ENCODE measurements at places on chromosomes 4 and X. TPM values are rescaled to one million over a fixed set of nuclear protein-coding genes. Genes with fewer than 3 reads are reported as not detected.

GRCh38 chr4:167221084-167221483, 13.2 kb downstream of the SPOCK3 start:
- no peak for DNase-seq

GRCh38 chr4:6419452-6420028, 52.9 kb downstream of the PPP2R2C start:
- DNase-seq, result no peak

GRCh38 chr4:26235500-26235899, 85.3 kb upstream of the RBPJ start:
- peak; percentile 47 for DNase-seq

DNA sequence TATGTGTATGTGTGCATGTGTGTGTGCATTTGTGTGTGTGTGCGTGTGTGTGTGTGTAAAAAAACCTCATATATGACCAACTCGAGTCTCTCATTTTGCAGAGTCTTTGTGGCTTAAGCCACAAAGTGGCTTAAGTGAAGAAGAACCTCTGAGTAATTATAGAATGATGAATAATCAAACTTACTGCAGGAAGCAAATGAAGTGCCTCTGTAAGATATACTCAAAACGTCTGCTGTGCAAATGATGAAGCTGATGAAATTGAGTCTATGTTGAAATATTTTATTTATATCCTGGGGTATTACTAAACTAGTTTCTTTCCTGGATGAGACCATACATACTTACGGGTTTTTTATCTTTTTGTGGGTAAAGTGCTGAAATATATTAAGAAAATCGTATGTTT, 1198.7 kb downstream of the PCDH7 start:
- DNase-seq, result peak; percentile 56

DNA sequence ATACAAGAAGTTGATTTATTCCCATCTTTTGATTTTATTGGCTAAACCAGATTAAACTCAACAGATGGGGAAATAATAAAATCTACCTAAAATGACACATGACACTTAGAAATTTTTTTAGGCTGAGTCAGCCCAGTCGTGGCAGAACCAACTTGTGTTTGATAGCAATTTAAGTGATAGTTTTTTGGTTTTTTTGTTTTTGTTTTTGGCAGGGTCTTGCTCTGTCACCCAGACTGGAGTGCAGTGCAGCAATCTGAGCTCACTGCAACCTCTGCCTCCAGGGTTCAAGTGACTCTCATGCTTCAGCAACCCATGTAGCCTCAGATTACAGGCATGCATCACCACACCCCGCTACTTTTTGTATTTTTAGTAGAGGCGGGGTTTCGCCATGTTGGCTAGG, 370.3 kb upstream of the NOCT start:
- peak; percentile 19 for DNase-seq

DNA sequence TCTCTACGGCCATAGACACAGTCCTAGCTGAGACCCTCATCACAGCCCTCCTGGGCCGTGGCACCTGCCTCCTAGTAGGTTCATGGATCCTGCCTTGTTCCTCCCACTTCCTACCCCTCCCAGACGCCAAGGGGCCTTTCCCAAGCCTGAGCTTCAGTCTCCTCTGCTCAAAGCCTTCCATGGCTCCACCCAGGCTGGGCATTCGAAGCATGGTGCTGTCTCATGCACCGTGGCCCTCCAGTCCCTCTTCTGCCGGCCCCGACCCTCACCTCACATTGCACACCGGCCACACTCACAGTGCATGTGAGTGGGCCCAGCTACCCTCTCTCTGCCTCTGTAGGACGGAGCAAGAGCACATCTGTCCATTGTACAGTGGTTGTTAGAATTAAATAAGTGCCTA, 21.7 kb upstream of the KIAA0232 start:
- no peak for DNase-seq

Gene ADH1C
- total RNA-seq, result 0.83 TPM

Gene ZCCHC18
- 1.3 TPM for total RNA-seq

Gene MAOB
- total RNA-seq, result 4.6 TPM
